ENCODE measurements at places on chromosomes 1 and 21.

DNA sequence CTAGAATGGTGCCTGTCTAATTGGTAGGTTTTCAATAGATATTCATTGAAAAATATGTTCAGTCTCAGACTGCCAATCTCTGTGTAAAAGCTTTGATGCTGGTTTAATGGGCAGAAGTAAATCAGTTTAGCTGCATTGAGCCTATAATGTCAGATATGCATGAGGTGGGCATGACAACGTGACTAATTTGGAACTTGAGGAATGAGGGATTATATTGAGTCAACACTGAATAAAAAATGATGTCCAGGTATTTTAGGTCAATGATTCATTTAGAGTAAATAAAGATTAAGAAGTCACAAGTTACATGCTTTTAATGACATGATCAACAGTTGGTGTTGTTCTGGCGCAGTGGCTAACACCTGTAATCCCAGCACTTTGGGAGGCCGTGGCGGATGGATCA is 3.0 kb downstream of the WDR3 start:
- DNase-seq, result no peak

- DNase-seq, result no peak
Measured at GRCh38 chr1:8676072-8676471, 141.4 kb downstream of the RERE start.

GRCh38 chr21:44752671-44753235 is 41.4 kb upstream of the TSPEAR start:
- no peak for DNase-seq

DNA sequence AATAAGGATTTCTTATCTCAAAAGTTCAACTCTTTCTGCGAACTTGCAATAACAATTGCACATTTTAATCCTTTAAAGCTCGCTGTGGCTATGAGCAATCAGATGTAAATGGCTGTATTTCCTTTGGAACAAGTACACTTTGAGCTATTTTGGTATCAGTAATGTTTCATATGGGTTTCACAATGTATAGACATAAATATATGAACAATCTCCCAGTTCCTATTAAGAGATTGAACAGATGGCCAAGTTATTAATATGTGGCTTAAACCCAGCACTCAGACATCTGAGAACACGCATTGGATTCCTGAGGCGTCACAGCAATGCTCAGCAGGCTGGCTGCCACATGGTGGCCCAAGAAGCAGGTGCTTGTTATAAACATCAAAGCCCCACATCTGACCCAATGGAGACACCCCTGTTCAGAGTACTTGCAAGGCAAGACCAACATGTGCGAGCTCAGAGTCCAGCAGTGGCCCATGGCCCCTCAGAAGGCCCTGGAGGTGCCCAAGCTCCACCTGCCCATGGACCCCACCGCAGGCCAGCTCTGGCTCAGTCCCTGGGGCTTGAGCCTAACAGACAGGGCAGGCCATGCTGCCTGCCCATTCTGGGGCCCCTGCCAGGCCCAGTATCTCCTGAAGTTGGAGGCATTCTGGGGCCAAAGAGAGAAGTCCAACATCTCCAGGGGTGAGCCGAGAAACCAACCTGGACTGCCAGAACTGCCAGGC is 23.7 kb downstream of the PSMG1 start:
- no peak for DNase-seq

DNA sequence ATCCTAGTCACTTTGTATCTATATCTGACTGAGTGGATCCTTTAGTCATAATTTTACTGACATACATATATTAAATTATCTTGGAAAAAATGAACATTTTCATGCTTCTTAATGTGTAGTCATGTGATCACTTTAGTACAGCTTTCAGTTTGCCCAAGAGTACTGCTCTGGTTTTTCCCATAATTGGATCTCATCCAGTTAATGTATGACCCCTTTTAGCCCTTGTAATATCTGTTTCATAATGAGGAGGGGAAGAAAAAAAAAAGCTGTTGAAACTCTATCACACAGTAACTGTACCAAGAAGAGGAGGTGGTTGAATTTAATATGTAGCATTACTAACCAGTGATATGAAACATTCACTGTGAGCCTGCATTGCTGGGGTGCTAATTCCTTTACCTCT is 328.7 kb downstream of the PTPRC start:
- peak; percentile 68 for DNase-seq

DNA sequence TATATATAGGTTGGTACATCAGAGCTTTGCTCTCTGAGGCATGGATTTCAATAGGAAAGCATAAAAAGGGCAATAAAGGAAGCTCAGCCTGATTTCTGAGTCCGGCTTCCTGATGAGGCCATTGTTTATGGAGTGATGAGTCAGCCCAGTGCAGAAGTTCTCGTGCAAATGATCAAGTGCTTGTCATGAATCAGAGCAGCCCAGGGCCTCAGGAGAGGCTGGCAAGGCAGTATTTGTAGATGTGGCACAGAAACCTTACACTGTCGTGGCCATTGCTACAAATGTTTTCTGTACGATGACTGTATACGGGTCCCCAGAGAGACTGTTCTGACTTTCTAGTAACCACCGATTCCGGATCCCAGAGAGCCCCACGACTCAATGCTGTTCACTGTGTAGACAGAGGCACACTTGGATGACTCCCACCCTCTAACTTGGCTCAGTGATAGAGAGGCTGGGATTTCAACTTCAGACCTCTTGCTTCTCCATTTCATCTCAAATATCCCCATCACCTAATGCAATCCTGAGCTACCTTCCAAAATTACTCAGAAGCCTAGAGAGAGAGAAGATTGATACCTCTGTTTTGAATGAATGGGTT is 26.8 kb downstream of the UMODL1 start:
- peak; percentile 92 for DNase-seq

DNA sequence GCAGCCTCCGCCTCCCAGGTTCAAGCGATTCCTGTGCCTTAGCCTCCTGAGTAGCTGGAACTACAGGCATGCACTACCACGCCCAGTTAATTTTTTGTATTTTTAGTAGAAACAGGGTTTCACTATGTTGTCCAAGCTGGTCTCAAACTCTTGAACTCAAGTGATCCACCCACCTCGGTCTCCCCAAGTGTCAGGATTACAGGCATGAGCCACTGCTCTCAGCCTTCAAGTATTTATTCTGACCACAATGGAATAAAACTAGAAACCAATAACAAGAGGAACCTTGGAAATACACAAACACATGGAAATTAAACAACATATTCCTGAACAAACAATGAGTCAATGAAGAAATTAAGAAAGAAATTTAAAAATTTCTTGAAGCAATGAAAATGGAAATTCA is 32.7 kb upstream of the DR1 start:
- DNase-seq, result no peak

GRCh38 chr1:64750092-64750491 is 5.2 kb downstream of the RAVER2 start:
- DNase-seq, result no peak

GRCh38 chr1:84672080-84672854 is 18.0 kb downstream of the SSX2IP start:
- DNase-seq, result no peak

DNA sequence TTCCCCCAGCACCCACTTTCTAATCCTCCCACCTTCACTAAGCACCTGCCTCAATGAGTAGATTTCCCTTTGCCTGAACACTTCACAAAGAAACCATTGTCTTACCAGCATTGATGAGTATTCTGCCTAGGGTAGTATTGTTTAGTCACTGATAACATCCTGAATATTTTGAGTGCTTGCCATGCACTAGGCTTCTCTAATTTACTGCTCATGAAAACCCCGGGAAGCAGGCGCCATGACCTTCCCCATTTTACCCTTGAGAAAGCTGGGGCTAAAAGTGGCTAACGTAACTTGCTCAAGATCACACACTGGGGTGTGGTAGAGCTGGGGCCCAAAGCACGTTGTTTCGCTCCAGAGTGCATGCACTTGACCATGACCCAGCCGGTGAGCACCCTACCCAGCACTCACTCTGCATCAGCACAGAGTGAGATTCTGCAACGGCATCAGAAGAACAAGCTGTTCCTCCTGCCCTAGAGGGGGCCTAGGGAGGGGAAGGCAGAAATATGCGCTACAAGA is 10.6 kb upstream of the F3 start:
- DNase-seq, result no peak

DNA sequence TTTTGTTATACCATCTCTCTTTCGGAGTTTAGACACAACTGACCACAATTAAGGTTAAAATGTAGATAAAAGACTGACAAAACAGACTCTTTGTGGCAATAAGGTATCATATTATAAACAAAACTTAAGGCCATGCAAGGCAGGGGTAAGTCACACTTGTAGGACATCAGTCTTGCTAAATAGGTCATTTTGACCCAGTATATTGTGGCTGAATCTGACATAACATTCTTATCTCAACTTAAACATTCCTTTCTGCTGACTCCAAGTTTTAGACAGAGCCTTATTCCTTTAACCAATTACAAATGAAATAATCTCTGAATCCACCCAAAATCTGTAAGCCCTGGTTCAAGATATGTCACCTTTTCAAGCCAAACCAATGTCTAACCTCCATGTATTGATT is 733.4 kb upstream of the B3GALT2 start:
- DNase-seq, result no peak

DNA sequence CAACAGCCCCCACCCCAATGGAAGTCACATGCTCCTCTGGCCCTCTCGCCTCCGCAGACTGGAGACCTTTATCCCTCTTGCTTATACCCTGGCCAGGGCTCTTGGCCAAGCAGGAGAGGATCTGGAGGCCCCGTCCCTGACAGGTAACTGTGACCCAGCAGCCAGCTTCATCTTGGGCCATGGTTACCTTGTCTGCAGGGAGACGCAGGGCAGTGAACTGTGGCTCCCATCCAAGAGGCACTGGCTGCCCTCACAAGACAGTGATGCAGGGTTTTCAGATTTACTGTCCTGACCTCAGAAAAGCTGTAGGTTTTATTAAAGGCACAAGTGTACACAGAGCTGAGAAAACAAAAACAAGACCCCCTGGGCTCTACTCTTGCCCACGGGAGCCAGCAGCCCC is 96.7 kb upstream of the KLHDC7A start:
- DNase-seq, result no peak

DNA sequence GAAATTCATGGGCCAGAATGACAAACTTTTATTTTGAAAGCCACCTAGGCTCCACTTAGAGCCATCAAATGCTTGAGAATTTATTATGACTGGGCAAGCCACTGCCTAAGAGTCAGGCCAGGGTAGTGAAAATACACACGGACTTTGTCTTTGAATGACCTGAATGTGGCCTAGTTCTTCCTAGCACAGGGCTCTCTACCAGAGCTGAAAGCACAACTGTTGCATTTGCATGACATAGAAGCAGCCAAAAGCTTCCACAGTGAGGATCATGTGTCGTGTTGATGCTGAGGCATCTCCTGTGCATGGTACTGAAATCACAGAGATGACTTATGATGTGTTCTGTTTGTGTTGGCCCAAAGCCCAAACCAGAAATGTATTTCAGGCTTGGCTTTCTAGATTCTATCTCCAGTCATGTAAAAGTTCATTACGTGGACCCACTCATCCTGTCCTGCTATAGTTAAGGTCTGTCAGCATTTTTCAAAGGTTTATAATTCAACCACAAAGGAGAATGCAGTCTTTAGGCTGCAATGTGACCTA is 164.0 kb upstream of the UBE2U start:
- DNase-seq, result no peak

GRCh38 chr21:29430030-29430429 is 131.3 kb downstream of the BACH1 start:
- DNase-seq, result no peak

DNA sequence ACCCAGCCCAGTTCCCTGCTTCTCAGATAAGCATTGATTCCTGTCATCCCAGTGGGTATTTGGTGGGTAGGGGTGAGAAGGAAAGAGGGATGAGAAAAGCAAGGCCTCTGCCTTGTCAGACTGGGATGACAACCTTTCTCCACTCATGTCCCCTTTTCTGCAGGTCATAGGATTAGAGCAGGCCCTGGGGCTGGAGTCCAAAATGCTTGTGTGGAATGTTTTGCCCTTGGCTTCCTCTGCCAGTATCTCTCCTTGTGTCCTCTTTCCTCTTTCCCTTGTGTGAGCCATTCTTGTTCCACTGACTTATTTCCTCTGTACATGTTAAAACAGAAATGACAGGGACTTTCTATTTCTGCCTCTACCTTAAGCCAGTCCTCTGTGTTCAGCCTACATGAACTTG is 4.1 kb downstream of the ATP2B4 start:
- DNase-seq, result no peak

GRCh38 chr1:156860113-156860627 is 495 bp upstream of the NTRK1 start:
- DNase-seq, result peak; percentile 58

DNA sequence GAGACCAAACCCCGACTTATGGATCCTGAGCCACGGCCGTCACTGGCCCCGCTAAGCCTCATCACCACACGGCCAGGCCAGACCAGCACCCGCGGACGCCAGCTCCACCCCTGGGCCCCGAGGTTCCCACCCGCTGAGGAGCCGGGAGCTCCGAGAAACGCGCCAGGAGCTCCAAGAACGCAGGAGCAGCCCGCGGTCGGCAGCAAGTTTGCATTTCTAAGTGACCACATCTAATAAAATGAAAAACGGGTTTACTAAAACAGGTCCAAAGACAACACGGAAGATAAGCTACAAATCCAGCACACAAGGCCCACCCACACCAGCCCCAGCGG is 8.1 kb upstream of the C1QTNF12 start:
- DNase-seq, result no peak

- peak; percentile 95 for DNase-seq
Measured at GRCh38 chr1:62356257-62356835, 37.1 kb upstream of the KANK4 start.

GRCh38 chr1:70836456-70836855 is 211.2 kb downstream of the PTGER3 start:
- no peak for DNase-seq

- no peak for DNase-seq
Measured at GRCh38 chr1:206992790-206993189, 22.5 kb upstream of the FCAMR start.

DNA sequence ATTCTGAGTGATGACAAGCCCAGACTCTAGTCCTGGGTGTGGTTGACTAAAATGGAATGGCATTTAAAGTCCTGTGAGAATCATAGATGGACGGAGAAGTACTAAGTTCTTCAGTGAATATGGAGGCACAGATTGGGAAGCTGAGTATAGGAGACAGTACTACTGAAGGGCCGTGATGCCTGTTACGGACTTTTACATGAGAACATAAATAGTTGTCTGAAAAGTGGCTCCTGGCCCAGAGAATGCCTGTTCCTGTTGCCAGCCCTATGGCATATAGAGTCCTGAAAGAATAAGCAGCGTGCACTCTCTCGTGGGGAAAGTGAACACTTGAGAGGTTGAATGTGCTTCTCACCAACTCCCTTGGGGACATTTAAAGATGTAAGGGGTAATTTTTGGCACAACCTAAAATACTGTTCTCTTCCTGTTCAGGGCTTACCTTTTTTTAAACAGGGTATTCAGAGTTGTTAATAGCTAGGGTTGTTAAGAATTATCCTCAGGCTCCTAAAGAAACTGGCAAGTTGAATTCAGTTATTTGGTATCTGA is 20.4 kb downstream of the CCT8 start:
- no peak for DNase-seq
